ENCODE measurements at places on chromosomes 11 and 22.

GRCh38 chr22:44839061-44839460 is 86.7 kb downstream of the ARHGAP8 start:
- no peak for DNase-seq

DNA sequence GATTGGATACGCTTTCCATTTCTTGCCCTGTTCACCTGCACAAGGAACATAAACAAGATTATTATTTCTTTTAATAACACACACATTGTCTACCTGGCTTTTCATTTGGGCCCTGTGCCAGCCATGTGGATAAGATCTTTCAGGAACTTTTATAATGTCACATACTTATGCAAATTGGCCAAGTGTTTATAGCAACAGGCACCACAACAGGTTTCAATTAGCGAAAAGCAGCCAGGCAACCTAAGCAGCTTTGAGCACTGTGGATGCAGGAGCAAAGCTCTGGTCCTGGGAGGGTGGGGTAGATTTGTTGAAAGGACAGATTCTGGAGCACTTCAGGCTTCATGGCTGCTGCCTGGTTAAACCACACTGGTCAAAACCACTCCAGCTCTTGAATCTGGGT is 217.4 kb downstream of the BARX2 start:
- no peak for DNase-seq

GRCh38 chr11:14022251-14022650 is 59.7 kb downstream of the SPON1 start:
- DNase-seq: no peak

DNA sequence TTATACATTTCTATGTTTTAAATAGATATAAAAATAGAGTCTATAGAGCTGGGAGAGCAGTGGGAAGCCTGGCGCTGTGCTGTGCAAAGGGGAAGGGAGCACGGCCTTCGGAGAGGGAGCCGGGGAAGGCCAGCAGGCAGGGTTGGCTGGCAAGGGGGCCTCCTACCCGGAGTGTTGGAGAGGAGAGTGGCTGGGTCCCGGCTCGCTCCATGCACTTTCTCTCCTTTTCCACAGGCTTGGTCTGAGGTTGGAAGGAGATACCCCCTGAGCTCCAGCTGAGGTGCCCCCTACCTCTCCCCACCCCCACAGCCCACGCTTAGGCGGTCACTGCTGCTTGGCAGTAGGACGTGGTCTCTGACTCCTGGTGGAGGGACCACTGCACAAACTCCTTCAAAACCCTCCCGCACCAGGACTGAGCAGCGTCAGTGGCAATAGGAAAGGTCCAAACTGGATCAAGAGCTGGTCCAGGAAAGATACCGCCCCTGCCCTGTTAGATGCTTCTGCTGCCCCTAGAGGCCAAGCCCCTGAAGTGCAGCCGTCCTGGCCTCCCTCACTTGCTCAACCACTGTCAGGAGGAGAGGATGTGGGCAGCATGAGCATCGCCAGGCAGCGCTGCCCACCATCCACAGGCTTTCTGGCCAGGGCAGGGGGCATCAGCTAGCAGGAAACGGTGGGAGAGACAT is 52.9 kb downstream of the SYT13 start:
- peak; percentile 47 for DNase-seq

GRCh38 chr11:119726585-119727522 is 2.1 kb downstream of the NECTIN1 start:
- DNase-seq: no peak

- DNase-seq: no peak
These were observed 649.9 kb upstream of the LUZP2 start for GRCh38 chr11:23846902-23847422.

- DNase-seq: no peak
These were observed 17.7 kb upstream of the PRDM10 start for GRCh38 chr11:130020323-130020722.

- DNase-seq: no peak
These were observed 12.8 kb upstream of the SPI1 start for GRCh38 chr11:47391077-47391583.

DNA sequence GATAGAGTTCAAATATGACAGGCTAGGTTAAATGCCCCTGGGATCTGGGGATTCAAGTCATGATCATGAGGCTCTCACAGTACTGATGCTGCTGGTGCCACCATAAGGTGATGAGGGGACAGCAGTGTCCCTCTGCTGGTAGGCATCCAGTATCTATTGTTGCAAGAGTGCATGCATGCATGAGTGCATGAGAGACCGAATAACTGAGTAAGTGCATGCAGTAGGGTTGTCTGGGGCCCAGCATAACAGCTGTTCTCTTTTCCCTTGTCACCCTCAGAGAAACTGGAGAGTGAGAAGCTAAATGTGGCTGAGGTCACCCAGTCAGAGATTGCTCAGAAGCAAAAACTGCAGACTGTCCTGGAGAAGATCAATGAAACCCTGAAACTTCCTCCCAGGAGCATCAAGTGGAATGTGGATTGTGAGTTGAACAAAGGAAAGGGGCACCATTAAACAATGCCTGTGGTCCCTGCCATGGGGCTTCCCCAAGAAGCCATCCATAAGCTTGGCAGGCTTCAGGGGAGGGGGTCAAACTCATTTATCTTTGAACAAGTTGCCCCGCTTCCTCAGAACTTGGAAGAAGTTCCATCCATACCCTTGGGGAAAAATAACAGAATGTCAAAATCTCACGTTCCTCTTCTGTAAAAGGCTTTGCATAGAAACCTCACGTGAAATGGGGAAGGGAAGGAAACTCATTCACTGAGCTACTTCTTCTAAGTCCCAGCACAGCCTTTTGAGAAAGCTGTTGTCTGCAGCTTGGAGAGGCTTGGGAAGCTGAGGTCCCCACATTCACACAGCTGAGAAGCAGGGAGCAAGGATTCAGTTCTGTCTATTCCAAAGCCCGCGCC is 119.0 kb downstream of the PARVA start:
- DNase-seq: peak; percentile 20

DNA sequence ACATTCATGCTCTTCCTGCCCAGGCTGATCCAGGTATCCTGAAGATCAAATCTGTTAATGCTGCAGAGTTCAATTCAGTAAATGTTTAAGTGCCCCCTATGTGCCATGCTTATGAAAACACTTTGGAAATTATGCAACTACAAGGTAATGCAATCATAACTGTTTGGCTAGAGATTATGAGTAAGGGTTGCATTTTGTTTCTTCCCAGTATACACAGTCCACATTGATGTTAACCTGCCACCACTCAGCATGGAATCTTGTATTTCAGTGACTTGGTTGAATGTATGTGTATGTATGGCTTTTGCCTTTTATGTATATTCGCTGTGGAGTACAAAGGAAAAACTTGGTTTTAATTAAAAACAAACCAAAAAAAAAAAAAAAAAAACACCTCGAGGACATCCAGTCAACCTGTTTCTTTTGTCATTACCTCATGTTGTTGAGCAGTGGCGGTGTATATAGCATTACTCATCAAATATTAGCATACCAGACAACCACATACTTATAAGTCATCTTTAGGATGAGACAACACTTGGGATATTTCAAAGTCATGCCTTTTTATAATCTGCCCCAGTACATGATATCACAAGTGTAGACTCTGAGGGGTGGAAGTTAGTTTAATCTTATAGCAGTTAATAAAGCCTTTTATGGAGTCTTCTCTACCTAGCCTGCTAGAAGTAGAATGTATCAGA is 86.1 kb upstream of the HORMAD2 start:
- peak; percentile 62 for DNase-seq

- no peak for DNase-seq
These were observed 5.3 kb downstream of the RIN1 start for GRCh38 chr11:66330931-66331330.

DNA sequence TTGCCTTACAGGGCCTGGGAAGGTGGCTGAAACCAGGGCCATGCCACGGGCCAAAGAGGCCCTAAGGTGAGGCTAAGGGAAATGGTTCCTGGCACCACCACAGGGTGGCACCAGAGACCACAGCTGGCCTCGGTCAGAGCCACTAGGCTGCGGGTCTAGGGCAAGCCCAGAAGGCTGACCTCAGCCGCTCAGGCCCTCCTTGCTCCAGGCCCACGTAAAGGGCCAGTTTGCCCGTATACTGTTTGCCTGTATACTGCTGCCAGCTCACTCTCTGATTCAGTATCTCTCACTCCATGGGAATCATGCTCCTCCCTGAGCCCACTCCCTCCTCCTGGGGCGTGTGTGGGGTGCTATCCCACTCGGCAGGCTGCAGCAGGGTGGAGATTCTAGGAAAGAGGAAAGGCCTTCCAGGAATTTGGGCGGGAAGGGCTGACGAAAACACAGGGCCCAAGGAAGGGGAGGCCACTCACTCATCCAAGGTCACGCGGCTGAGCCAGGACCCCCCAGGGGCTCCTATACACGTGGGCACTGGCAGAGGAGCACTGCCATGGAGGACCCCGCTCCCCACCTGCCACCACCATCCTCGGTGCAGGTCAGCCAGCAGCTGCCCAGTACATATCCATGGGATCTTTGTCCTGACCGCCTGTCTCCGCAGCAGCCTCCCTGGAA is 62.4 kb downstream of the NECTIN1 start:
- peak; percentile 63 for DNase-seq

DNA sequence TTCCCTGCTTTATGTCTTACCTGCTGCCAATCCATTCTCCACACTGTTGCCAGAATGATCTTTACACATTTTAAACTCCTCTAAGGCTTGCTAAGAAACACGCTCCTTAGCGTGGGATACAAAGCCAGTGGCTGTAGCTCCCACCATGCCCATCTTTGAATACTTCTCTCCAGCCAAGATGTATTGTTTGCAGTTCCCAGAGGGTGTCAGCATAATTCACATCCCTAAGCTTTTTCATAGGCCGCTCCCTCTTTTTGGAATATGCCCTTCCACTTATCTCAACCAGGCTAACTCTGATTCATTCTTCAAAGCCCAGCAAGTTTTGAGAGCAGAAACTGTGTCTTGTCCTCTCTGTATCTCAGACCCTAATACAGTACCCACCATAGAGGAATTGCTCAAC is 8.1 kb upstream of the UPK2 start:
- DNase-seq: no peak

DNA sequence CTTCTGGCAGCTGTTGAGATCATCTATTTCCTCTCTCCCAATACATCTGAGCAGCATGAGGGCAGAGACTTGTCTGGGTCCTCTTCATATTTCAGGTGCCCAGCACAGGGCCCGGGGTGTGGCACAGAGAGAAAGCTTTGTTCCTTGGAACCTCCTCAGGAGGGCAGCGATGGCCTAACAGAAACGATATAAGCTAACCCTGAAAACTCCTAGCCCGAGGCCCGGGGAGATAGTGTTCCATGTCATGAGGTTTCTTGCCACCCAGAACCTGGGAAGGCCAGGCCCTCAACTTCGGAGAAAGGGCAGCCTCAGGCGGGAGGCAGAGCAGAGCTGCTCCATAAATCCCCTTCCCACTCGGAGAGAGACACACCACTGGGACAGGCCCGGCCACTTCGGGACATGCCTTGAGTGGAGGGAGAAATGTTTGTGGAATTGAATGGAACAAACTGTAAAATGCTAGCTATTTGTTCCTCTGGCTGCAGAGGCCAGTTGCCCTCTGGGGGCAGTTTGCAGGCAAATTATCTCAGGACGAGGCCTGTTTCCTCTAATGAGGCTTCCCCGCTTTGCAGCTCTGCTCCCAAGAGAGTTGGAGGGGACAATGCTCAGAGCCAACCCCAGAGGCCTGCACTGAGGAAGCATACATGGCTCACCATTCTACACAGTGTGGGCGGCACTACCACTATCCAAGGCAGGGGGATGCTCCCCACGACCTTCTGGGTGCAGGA is 11.6 kb downstream of the ARRB1 start:
- DNase-seq: no peak

GRCh38 chr11:73288192-73288872 is 16.2 kb downstream of the P2RY6 start:
- no peak for DNase-seq

- no peak for DNase-seq
These were observed 19.4 kb upstream of the VSTM5 start for GRCh38 chr11:93869830-93870229.

GRCh38 chr11:44537679-44538078 is 27.8 kb upstream of the CD82 start:
- DNase-seq: no peak

DNA sequence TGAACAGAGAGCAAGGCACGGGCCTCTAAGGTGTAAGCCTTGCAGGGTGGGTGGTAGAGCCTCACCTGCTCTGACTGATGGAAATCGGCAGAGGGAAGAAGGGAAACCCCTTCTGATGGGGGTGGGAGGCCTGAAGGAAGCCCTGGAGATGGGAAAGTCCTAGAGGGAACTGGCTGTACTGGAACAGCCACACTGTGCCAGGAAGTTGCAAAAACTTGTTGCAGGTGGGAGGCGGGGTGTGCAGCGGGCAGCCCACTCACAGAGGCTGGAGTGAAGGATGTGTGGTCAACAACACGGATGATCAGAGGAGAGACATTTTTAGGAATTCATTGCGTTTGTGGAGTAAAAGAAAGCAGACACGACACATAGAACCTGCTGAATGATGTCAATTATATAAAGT is 91.3 kb downstream of the ZC3H12C start:
- no peak for DNase-seq

DNA sequence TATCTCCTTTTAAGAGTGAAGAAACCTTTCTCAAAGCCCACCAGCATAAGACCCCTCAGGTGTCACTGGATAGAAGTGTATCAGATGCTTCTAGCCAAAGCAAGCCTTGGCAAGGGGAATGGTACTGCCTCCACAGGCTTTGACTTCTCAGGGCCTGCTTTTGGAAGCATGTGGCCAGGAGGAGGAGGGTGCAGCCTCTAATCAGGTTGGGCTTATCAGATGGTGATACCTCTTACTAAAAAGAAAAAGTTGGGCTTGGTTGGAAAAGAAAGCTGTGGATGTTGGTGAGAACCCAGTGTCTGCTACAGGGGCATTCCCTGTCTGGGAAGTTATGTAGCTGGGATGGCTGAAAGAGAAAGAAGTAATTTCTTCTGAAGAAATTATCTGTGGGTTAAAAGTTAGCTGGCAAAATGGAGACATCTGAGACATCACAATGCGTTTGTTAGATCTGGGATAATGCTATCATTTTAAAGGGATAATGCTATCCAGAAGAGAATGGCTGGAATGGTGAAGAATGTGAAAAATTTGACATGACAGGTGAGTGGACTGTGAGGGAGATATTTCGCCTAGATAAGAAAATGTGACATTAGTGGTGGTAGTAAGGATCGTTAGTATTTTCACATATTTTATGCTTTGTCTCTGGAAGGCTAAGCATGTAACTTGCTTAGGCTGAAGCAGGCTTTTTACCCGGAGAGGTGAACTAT is 7.2 kb downstream of the APLP2 start:
- no peak for DNase-seq

DNA sequence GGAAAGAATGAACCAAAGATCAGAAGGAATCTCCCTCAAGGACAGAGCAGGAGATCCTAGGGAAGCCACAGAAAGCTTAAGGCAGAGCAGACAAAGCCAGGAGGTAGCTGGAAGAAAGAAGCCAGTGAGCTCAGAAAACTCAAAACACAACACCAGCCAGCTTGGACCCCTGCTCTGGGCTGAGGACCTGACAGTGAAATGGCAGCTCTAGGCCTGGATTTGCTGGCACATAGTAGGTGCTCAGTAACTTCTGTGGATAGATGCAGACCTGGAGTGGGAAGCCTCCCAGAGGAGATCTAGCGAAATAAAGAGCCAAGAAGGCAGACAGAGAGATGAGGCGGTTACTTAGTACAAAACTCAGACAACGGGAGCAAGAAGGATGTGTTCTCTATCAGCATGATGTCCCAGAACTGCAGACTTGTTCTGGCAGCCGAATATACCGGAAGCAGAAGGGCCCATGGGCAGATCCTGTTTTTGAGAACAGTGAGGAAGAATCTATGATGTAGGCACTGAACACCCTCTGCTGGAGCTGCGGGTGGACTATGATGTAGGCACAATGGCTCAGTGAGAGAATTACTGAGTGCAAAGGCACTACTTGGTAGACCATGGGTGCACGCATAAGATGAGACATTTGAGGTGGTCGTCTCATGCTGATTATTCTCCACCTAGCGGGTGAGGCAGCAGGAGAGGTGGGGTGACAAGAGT is 4.8 kb downstream of the ROBO4 start:
- no peak for DNase-seq
